B cell (primary cell): ENCODE measurements at places on chromosomes 7 and 10. TPM values are rescaled to one million over a fixed set of nuclear protein-coding genes. Genes with fewer than 3 reads are reported as not detected.

DNA sequence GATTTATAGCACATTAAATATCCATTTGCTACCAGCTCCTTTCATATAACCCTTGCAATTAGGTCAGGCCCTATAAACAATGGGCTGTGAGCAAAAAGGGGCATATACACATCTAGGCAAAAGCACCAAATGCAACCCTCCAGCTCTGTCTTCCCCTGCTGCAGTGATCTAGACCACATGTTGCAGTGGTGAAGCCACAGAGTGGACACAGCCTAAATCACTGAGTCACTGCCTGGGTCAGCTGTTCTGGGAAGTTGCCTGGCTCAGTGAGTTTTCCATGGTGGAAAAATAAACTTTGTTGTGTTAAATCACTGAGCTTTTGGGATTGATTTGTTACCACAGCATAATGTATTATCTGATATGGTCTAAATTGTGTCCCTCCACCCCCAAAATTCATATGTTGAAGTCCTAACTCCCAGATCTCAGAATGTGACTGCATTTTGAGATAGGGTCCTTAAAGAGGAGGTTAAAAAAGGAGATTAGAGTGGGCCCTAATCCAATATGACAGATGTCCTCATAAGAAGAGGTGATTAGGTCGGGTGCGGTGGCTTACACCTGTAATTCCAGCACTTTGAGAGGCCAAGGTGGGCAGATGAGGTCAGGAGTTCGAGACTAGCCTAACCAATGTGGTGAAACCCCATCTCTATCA, 70.4 kb downstream of the ZFAND4 start:
- DNase-seq = no peak
- no peak overlapping the region for H3K4me3 ChIP-seq
- no peaks in the 10 kb centered on the region for H3K36me3 ChIP-seq
- H3K4me1 ChIP-seq = peaks cover 5% of the 10 kb centered on the region
- H3K27me3 ChIP-seq = peaks cover 15% of the 10 kb centered on the region

- no peak for DNase-seq
- no peaks in the 10 kb centered on the region for H3K4me1 ChIP-seq
- H3K27ac ChIP-seq = no peak overlapping the region
- H3K4me3 ChIP-seq = no peak overlapping the region
- no peaks in the 10 kb centered on the region for H3K27me3 ChIP-seq
Observed at GRCh38 chr10:107232013-107232412, 67.5 kb upstream of the SORCS1 start.

- no peak overlapping the region for H3K27ac ChIP-seq
- no peaks in the 10 kb centered on the region for H3K27me3 ChIP-seq
- H3K4me1 ChIP-seq = peaks cover 22% of the 10 kb centered on the region
- no peak for DNase-seq
- H3K4me3 ChIP-seq = no peak overlapping the region
Observed at GRCh38 chr7:85287106-85287825, 100.4 kb upstream of the SEMA3D start.

DNA sequence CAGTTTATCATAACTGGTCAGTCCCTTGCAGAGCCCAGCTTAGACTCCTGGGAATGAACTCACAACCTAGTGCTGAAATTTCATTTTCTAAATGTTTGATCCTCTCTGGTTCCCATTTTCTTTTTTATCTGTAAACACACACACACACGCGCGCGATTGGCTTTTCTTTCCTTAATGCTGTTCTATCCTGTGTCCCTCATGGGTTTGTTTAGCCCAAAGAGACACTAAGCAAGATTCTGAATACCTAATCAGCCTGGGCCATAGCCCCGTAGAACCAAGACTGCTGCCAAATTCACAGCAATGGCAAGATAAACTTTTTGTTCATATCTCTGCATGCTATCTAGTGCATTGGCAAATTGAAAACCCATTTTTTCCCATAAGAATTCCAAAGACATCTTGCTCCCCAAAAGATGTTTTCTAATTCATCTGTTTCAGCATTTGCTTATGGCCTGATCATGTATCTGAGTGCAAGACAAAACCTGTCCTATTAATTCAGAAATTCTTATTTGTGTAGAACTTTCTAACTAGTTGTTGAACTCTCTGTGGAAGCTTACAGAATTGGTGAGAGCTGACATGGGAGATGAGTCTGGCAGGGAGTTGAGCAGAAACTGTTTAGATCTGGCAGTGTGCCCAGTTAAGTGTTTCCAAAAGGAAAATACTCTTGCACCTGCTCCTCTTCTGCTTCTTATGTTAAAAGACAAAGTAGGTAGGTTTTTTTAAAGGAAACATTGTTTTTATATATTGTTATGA, 1.8 kb upstream of the IFIT1 start:
- peaks cover 19% of the 10 kb centered on the region for H3K4me1 ChIP-seq
- H3K36me3 ChIP-seq = no peaks in the 10 kb centered on the region
- H3K27me3 ChIP-seq = no peaks in the 10 kb centered on the region
- no peak overlapping the region for H3K27ac ChIP-seq
- H3K4me3 ChIP-seq = no peak overlapping the region

DNA sequence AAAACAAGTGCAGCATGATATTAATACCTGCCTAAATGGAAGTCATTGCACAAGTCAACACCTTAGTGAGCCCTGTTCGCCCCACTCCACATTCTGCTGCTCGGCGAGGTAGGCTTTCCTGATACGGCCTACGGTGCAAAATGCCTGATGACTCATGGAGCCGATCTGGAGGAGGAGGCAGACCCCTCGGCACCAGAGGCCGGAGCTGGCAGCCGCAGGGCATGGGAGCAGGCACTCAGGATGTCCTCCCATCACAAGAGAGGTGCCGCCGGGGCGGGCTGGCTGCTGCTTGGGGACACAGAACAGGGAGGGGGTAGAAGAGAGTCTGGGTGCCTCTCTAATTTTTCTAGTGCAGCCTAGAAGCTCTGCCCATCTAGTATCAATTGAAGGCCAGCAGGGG, 418.5 kb upstream of the MGMT start:
- no peak for DNase-seq
- no peak overlapping the region for H3K4me3 ChIP-seq
- no peaks in the 10 kb centered on the region for H3K36me3 ChIP-seq
- H3K27ac ChIP-seq = no peak overlapping the region
- no peaks in the 10 kb centered on the region for H3K4me1 ChIP-seq

DNA sequence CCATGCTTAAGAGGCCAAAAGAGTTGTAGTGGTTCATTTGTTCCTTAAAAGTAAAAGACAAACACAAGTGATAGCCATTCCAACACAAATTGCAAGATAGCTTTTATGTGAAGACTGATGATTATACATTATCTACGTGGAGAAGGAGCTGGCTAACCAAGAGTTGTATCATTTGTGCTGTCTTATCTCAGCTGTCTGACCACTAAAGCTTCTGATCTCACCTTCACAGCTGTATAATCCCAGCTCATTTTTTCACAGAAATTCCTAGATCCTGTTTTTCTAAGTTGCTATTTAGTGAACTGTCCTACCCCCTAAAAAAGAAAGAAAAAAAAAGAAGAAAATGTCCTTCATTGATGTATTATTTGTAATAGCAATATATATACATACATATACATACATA, 9.8 kb downstream of the USP6NL start:
- no peaks in the 10 kb centered on the region for H3K36me3 ChIP-seq
- peak overlapping the region; percentile 87 for H3K27ac ChIP-seq
- H3K4me1 ChIP-seq = peaks cover 56% of the 10 kb centered on the region
- H3K4me3 ChIP-seq = no peak overlapping the region
- H3K27me3 ChIP-seq = no peaks in the 10 kb centered on the region
- no peak for DNase-seq

DNA sequence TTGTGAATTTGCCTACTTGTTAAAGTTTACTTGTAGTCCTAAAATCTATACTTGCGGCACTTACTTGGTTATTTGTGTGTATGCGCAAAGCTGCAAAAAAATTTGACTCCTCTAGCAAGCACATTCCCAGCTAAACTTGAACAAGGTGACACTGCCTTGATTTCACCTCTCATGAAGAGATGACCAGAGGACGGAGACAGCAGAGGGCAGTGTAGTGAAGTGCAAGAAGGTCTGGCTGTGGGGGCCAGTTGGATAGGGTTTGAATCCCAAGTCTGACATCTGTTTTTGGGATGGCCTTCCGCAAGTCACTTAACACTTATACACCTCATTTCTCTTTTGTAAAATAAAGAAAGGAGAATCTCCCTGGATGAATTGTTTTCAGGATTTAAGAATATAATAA, 15.7 kb downstream of the SLK start:
- H3K4me3 ChIP-seq = no peak overlapping the region
- H3K36me3 ChIP-seq = no peaks in the 10 kb centered on the region
- H3K27me3 ChIP-seq = no peaks in the 10 kb centered on the region
- H3K4me1 ChIP-seq = peaks cover 11% of the 10 kb centered on the region

DNA sequence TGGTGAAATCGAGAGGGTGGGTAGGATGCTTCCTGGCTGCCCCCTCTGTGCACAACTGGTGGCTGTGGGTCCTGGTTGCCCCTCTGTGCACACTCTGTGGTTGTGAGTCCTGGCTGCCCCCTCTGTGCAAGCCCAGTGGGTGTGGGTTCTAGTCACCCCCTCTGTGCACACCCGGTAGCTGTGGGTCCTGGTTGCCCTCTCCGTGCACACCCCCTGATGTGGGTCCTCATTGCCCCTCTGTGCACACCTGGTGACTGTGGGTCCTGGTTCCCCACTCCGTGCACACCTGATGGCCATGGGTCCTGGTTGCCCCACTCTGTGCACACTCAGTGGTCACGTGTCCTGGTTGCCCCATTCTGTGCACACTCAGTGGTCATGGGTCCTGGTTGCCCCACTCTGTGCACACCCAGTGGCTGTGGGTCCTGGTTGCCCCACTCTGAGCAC, 20.3 kb upstream of the RET start:
- H3K4me3 ChIP-seq = no peak overlapping the region
- no peaks in the 10 kb centered on the region for H3K27me3 ChIP-seq
- H3K4me1 ChIP-seq = no peaks in the 10 kb centered on the region
- DNase-seq = no peak
- H3K36me3 ChIP-seq = no peaks in the 10 kb centered on the region

GRCh38 chr7:130697820-130698219, 11.5 kb upstream of the TSGA13 start:
- no peaks in the 10 kb centered on the region for H3K27me3 ChIP-seq
- no peaks in the 10 kb centered on the region for H3K4me1 ChIP-seq
- H3K27ac ChIP-seq = no peak overlapping the region
- DNase-seq = no peak

DNA sequence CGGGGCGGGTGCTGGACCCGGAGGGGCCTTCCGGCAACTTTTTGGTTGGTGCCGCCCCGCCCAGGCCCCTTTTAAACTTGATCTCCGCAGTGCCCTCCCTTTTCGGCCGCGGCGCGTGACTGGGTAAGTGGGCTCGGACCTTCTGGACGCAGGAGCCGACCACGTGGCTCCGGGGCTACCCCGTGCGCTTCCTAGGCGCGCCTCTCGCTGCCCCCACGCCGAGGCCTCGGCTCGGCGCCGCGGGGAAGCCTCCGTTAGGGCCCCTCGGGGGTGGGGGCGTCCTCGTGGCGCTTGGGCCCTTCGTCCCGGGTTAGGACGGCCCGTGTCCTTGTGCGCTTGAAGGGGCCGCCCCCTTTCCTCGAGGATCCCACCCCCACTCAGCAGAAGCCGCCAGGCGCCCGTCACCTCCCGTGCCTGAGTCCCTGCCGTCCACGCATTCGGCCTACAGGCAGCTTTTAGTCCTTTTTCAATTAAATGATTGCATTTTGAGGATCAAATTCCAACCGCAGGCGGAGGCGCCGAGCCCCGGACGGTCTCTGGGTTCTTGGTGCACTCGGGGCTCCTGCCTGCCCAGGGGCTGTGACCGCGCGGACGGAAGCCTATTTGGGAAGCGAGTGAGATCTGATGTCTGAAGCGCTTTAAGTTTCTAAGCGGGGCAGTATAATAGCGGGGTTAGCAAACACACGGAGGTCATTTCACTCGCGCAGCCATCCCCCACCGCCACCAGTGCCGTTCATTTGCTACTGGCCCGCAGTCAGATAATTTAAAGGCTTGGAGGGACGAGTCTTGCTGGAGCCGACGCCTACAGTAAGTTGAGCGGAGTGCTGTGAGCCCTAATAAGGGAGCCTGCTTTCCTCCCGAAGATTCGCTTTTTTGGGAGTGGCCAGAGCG, 31.8 kb upstream of the TOMM7 start:
- DNase-seq = peak; percentile 88
- H3K27ac ChIP-seq = peak overlapping the region; percentile 71
- peaks cover 17% of the 10 kb centered on the region for H3K4me1 ChIP-seq
- H3K4me3 ChIP-seq = peak overlapping the region; percentile 80
- H3K36me3 ChIP-seq = peaks cover 12% of the 10 kb centered on the region
- H3K27me3 ChIP-seq = no peaks in the 10 kb centered on the region

DNA sequence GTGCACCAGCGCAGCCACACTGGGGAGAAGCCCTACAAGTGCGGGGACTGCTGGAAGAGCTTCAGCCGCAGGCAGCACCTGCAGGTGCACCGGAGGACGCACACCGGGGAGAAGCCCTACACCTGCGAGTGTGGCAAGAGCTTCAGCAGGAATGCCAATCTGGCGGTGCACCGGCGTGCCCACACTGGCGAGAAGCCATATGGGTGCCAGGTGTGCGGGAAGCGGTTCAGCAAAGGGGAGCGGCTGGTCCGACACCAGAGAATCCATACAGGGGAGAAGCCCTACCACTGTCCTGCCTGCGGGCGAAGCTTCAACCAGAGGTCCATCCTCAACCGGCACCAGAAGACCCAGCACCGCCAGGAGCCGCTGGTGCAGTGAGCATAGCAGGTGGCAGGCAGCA, 12.9 kb downstream of the ZSCAN25 start:
- H3K27ac ChIP-seq = no peak overlapping the region
- peaks cover 68% of the 10 kb centered on the region for H3K36me3 ChIP-seq
- H3K4me3 ChIP-seq = no peak overlapping the region

DNA sequence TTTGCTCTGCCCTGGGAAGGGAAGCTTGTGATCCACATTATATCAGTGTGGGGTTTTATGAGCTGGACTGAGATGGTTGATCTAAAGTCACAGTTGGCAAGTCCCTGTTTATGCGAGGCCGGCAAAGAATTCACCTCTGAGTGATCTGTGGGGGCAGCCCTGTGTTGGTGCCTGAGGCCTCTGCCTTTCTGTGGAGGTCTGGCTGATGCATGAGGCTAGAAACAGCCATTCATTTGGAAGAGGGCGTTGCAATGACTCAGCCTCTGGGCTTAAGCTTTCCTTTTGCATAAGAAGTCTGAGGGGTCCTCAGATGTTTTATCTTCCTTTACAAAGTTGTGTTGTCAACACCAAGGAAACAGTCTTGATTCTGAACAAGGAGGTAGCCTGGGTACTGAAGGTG, 126.9 kb downstream of the MGMT start:
- H3K27me3 ChIP-seq = no peaks in the 10 kb centered on the region
- DNase-seq = no peak
- no peak overlapping the region for H3K27ac ChIP-seq

DNA sequence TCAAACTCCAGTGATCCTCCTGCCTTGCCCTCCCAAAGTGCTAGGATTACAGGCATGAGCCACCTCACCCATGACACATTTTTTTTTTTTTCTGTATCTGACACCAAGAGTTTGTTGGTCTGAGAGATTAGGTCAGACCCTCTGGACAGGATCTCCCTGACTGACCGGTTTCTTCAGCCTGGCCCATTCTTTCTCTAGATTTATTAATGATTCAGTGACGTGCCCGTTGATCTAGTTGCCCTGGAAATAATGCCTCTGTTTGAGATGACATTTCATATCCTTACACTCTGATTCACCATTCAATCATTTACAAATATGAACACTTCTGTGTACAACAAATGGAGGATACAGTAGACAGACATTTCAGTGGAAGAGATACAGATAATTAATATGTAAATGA, 1.4 kb upstream of the ZNF212 start:
- H3K27me3 ChIP-seq = no peaks in the 10 kb centered on the region
- H3K4me1 ChIP-seq = peaks cover 22% of the 10 kb centered on the region
- H3K4me3 ChIP-seq = no peak overlapping the region
- H3K36me3 ChIP-seq = no peaks in the 10 kb centered on the region
- DNase-seq = no peak

The NEUROD6 gene
- not detected in 2 replicates for total RNA-seq

The TNPO3 gene
- 47.8 and 48.3 TPM in 2 replicates for total RNA-seq
